Upper lobe of left lung (tissue), 6 donors: ENCODE measurements at places on chromosomes 7 and 10. TPM values are rescaled to one million over a fixed set of nuclear protein-coding genes. Genes with fewer than 3 reads are reported as not detected.

GRCh38 chr7:101319401-101319800, 2.2 kb downstream of the IFT22 start:
- H3K4me3 ChIP-seq = no peak overlapping the region
- H3K4me1 ChIP-seq = peaks cover 12% of the 10 kb centered on the region
- H3K27me3 ChIP-seq = no peaks in the 10 kb centered on the region
- H3K36me3 ChIP-seq = no peaks in the 10 kb centered on the region
- H3K27ac ChIP-seq = no peak overlapping the region
- DNase-seq = no peak

Gene SPDYE6
- total RNA-seq = not detected

DNA sequence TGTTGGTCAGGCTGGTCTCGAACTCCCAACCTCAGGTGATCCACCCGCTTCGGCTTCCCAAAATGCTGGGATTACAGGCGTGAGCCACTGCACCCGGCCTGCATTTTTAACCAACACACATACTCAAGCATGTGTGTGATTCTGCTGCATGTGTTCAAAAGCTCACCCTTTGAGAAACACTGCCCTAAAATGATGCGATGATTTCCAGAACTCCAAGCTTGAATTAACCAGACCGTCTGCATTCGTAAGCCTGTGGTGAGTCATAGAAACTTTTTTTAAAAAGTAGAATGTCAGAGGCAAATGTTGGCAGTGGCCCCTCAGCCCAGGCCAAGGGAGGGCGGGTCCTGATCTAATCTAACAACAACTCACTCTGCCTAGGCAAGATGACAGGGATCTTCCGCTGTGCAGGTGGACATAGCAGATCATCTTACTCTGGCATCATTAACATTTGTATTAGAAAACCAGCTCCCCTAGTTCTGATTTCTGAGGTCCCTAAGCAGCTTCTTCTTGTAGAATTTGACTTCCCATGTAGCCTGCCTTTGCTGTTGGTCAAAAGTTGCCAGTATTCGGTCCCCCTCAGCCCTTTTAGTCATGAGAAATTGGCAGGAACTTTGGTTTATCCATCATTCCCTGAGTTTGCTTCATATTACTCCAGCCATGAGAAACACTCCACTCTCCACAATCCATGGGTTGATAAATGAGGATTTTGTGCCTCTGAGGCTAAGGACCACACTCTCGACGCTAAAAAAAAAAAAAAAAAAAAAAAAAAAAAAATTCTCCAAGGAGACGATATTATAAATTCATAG, 190.4 kb downstream of the SKIDA1 start:
- H3K4me3 ChIP-seq = no peak overlapping the region
- no peaks in the 10 kb centered on the region for H3K27me3 ChIP-seq
- no peak for DNase-seq
- H3K4me1 ChIP-seq = peaks cover 22% of the 10 kb centered on the region
- no peaks in the 10 kb centered on the region for H3K36me3 ChIP-seq

Gene SFRP5
- total RNA-seq = 4.2 TPM

DNA sequence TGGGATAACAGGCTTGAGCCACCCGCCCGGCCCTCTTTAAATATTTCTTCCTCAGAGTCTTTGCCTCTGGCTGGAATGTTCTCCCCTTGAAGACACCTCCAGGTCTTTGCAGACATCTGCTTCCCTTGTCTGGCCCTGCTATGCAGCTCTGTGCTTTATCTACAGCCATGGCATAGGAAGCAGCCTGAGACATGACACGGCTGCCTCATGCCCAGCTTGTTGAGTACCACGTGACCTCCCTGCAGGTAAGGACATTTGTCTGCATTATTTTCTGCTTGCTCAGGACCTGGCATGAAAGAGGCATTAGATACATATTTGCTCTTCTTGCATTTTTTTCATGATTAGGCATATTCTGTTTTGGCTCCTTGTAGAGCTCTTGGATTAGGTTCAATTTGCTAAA, 113.8 kb upstream of the KLF6 start:
- no peak for DNase-seq
- no peaks in the 10 kb centered on the region for H3K36me3 ChIP-seq
- no peak overlapping the region for H3K4me3 ChIP-seq
- H3K27ac ChIP-seq = no peak overlapping the region

Gene TRIL
- 6.0 TPM for total RNA-seq

DNA sequence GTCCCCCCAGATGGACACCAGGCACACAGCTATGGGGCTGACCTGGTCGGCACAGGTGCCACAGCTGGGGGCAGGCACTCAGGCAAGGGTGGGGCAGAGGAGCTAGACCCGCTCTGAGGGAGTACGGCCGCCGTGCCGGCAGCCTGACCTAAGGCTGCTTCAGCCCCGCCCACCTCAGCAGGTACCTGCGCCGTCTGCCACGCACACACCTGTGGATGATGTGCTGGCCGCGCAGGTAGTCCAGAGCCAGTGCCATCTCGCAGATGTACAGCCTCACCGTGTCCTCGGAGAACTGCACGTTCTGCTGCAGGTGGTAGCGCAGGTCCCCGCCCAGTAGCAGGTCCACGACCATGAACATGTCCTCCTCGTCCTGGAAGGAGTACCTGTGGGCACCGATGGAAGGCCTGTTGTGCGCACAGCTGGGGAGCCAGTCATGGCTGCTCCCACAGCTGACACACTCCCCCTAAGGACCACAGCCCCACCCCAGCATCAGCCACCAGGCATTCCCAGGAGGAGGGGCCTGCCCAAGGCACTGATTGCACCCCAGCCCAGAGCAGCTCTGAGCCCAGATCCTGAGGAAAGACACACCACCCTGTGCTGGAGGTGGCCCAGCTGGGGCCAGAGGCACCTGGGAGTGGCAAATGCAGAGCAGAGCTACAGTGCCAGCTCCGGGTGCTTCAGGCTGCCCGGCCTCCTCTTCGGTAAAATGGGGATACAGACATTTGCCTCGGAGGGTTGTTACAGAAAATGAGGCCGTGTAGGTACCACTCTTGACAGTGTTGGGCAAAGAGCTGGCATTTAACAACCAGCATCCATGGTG, 40.0 kb downstream of the DPYSL4 start:
- no peak for DNase-seq
- H3K27ac ChIP-seq = no peak overlapping the region
- no peaks in the 10 kb centered on the region for H3K27me3 ChIP-seq
- no peak overlapping the region for H3K4me3 ChIP-seq

DNA sequence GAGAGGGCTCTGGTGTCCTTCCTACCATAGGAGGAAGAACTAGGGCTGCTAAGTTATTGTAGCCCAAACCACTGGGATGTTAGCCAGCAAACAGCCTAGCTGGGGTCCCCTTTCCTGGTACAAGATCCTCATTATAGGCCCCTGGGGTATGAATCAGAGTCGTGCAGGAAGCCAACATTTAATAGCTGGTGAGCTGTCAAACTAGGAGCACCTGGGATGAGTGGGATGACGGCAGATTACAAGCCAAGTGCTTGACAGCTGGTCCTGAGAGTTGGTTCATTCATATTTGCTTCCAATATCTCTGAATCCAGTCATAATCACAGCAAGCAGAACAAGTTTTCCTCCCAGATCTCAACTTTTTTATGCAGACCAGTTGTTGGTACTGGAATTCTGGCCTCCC, 25.1 kb upstream of the DNAJB12 start:
- no peaks in the 10 kb centered on the region for H3K4me1 ChIP-seq
- no peak overlapping the region for H3K27ac ChIP-seq
- no peaks in the 10 kb centered on the region for H3K27me3 ChIP-seq
- peaks cover 8% of the 10 kb centered on the region for H3K36me3 ChIP-seq

DNA sequence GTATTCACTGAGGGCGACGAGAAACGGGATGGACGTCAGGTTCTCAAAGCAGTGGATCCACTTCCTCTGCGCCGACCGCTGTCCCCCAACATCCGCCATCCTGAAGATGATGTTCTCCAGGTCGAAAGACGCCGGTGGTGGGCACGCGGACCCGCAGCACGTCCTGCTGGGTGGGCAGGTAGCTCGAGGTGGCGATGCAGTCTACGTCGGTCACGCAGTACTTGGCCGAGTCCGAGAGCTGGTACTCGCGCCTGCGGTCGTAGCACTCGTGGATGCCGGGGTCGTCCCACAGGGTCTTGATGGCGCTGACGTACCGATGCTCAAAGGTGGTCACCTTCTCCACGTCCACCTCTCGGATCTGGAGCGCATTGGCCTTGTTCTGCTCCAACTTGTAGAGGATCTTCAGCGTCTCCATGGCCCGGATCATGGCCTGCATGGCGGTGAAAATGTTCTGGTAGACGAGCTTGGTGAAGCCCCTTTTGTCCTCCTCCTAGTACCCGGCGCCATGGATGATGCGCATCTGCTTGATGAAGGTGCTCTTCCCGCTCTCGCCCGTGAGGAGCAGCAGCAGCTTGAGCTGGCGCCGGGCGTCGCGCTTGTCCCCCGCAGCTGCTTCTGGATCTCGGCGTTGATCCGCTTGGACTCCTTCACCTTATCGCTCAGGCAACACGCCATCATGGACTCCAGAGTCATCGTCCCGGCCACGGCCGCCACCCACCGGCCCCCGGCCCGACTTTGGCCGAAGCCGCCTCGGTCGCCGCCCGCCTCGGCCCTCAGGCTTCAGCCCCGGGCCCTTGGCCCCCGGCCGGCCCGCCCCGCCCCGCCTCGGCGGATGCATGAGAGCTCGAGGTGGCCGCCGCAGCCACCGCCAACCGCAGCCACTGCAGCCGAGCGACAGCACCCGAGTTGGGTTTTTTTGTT, 122.9 kb upstream of the KCTD7 start:
- H3K27me3 ChIP-seq = peaks cover 9% of the 10 kb centered on the region
- DNase-seq = peak; percentile 89

GRCh38 chr10:66180581-66181318, 745.1 kb upstream of the LRRTM3 start:
- H3K36me3 ChIP-seq = no peaks in the 10 kb centered on the region
- DNase-seq = no peak
- no peaks in the 10 kb centered on the region for H3K4me1 ChIP-seq
- H3K27ac ChIP-seq = no peak overlapping the region
- H3K4me3 ChIP-seq = no peak overlapping the region

DNA sequence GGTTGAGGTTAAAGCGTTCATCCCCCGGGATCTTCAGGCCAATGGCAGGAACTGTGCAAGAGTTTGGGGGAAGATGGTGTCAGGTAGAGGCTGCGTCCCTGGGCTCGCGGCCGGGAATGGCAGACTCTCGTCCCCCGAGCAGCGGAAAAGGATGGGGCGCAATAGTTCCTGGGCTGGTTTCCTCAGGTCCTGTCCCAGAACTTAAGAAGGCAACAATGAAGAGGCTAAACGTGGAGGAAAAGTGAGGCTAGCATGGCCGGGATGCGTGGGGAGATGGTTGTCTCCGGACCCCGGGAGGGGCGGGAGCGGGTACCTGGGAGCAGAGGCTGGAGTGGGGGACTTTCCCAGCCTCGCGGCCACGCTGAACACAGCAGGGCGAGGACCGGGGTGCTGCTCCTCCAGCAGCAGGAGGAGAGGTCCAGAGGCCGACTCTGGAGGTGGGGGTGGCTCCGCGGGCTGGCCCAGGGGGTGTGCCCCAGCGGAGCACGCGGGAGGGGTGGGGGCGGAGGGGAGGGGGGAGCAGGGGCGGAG, 882 bp downstream of the IRF5 start:
- no peaks in the 10 kb centered on the region for H3K36me3 ChIP-seq
- H3K27me3 ChIP-seq = no peaks in the 10 kb centered on the region
- H3K4me3 ChIP-seq = peak overlapping the region; percentile 65
- H3K4me1 ChIP-seq = peaks cover 14% of the 10 kb centered on the region

DNA sequence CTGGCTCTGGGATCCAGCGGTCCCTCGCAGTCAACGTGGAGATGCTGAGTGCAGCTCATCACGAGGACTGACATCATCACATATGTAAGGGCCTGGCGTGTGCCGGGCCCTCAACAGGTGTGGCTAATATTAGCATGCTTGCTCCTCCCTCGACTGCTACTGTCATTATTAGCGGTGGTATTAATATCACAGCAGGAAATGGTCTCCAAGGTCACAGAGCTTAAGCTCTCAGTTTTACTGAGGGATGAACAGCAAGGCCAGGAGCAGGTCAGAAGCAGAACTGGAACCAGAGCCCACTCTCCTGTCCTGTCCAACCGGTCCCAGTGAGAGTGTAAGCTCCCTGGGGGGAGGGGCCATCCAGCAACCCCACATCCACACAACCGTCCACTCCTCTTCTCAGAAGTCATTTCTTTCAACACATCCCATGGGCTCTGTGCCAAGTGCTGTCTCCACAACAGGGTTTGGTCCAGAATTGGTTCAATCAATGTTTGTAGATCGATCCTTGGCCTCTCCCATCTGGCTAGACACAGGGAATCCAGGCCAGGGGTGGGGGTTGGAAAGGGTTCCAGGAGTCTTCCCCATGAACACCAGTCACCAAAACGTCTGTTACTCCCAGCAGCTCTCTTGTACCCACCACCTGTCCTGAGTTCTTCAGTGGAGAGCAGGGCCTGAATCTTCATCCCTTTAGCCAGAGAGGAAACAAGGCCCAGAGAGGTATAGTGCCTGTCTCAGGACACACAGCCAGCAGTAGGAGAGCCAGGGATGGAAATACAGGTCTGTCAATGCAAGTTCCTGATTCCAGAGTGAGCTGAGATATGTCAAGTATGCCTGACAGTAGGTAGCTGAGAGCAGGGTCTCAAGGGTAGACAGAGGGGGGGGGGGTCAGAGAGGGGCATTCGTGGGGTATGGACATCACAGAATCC, 45.3 kb upstream of the ZMIZ1 start:
- no peak for DNase-seq
- no peaks in the 10 kb centered on the region for H3K27me3 ChIP-seq
- H3K4me1 ChIP-seq = peaks cover 17% of the 10 kb centered on the region
- H3K27ac ChIP-seq = no peak overlapping the region
- no peak overlapping the region for H3K4me3 ChIP-seq

- no peak overlapping the region for H3K27ac ChIP-seq
- no peaks in the 10 kb centered on the region for H3K27me3 ChIP-seq
- no peak for DNase-seq
- no peak overlapping the region for H3K4me3 ChIP-seq
Measured at GRCh38 chr10:13503745-13504463, 24.9 kb downstream of the BEND7 start.

DNA sequence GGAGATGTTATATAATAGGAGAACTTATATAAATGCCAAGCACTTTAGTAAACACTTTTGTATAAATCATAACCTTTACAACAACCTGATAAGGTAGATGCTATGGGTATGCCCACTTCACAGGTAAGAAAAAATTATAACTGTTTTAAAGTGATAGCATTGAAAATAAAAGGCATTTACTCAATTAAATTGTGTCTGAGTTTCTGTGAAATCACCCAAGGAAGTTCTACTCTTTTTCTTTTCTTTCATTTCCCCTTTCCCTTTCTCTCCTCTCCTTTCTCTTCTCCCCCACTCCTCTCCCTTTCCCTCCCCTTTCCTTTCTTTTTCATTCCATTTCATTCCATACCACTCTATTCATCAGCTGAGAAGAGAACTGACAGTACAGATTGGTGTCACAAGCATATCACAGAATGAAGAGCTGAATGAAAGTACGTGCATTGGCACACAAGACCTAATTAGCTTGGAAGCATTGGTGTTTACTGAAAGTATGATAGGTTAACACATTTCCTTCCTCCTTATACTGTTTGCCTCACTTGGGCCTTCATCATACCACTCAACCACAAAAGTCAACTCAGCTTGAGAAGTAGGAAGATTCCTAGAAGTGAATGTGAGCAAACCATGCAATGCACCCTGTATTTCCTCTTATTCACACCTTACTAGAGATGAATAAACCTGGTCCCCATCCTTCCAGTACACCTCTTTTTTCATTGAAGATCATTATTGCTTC, 117.9 kb upstream of the AGR3 start:
- no peaks in the 10 kb centered on the region for H3K36me3 ChIP-seq
- no peak overlapping the region for H3K4me3 ChIP-seq
- peaks cover 4% of the 10 kb centered on the region for H3K4me1 ChIP-seq
- H3K27ac ChIP-seq = peak overlapping the region; percentile 46
- no peaks in the 10 kb centered on the region for H3K27me3 ChIP-seq
